Foreskin keratinocyte (primary cell): ENCODE measurements at places on chromosomes 3 and 15. TPM values are rescaled to one million over a fixed set of nuclear protein-coding genes. Genes with fewer than 3 reads are reported as not detected.
A peak's percentile ranks its signal among the peaks of the same experiment; 100 is the strongest.

DNA sequence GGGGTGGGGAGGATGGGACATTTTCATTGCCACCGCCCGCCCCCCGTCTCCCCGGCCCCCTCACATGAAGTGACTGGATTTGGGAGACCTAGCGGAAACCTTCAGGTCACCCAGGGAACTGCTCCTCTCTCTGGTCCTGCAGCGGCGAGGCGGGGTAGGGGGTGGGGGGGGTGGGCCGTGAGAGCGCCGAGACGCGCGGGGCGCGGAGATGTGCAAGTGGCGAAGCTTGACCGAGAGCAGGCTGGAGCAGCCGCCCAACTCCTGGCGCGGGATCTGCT is 712 bp upstream of the MME start:
- DNase-seq, result no peak

DNA sequence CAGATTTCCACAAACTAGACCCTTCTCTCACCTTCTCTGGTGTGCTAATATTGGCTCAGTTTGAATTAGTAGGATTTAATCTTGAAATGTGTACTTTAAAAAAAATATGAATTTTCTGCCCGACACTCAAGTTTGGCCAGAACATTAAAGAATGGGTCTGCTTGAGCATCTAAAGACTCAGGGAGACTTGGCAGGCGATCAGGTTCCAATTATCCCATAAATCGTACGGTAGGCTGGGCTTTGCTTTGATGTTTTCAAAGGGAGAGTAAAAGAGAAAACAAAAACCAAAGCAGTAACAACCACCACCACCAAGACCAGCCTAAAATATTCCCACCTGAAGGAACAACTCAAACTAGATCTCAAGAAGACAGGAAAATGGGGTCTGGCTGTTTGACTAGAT is 230.8 kb downstream of the EBLN2 start:
- no peak for DNase-seq

GRCh38 chr3:29447946-29448627 is 167.2 kb downstream of the RBMS3 start:
- peak; percentile 89 for DNase-seq

DNA sequence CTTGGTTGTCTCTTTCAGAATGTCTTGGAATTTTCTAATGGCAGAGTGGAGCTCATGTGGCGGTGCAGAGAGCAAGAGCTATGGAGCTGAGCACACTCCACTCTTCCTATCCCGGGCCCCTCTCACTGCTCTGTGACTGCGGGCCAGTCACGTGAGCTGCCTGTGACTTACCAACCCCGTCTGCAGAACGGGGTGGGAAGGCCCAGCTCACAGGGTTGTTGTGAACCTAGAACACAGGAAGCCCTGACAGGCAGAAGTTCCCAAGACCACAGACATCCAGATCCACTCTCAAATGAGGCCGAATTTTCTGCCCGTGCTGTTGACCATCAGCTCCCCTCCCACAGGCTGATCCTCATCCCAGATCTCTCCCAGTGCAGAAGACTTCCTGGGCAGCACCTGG is 35.5 kb upstream of the PLXNA1 start:
- DNase-seq, result no peak

GRCh38 chr15:93217343-93217742 is 128.3 kb upstream of the RGMA start:
- DNase-seq, result no peak

DNA sequence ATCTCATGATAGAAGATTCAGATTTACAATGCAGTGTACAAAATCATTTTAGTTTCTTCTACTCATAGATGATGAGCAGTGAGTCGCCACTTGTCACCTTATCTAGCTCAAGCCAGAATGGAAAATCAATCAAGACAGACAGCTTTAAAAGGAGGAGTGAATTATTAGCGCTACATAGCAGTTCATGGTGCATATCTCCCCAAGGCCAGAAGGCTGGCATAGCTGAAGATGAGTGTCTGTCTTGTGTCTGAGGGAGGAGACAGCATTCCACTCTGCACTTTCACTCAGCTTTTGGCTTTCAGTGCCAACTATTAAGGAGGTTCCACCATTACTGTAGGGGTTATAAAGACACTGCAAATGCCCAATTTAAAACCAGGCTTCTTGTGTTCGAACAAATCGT is 804.1 kb upstream of the LMCD1 start:
- no peak for DNase-seq

- DNase-seq, result no peak
Measured at GRCh38 chr3:3189102-3189727, 9.7 kb upstream of the CRBN start.

- DNase-seq, result peak; percentile 78
Measured at GRCh38 chr3:46947981-46948791, 28.4 kb downstream of the CCDC12 start.

GRCh38 chr3:187954516-187954872 is 199.5 kb upstream of the LPP start:
- no peak for DNase-seq

P3H2 gene
- 42.3 and 86.8 TPM in 2 replicates for total RNA-seq

GOLGA8S gene
- total RNA-seq, result 0.04 TPM in 1 of 2 replicates, not detected in the other

GOLGA8Q gene
- total RNA-seq, result 0.21 TPM in 1 of 2 replicates, not detected in the other

AADACL2 gene
- not detected in 2 replicates for total RNA-seq

APBA2 gene
- 13.9 and 21.1 TPM in 2 replicates for total RNA-seq

CHRM5 gene
- total RNA-seq, result not detected in 2 replicates

SYNPR gene
- total RNA-seq, result not detected in 2 replicates

EPHA6 gene
- total RNA-seq, result not detected in 2 replicates

NEK10 gene
- total RNA-seq, result 0.18 and 0.48 TPM in 2 replicates
